Occipital lobe (tissue), 3 donors: ENCODE measurements at places on chromosomes 16 and 17. TPM values are rescaled to one million over a fixed set of nuclear protein-coding genes. Genes with fewer than 3 reads are reported as not detected.

The GNAO1 gene
- total RNA-seq, result 48.0 TPM

The PLA2G10 gene
- not detected for total RNA-seq

- DNase-seq, result no peak
Measured at GRCh38 chr17:27612160-27612770, 18.7 kb upstream of the LGALS9 start.

DNA sequence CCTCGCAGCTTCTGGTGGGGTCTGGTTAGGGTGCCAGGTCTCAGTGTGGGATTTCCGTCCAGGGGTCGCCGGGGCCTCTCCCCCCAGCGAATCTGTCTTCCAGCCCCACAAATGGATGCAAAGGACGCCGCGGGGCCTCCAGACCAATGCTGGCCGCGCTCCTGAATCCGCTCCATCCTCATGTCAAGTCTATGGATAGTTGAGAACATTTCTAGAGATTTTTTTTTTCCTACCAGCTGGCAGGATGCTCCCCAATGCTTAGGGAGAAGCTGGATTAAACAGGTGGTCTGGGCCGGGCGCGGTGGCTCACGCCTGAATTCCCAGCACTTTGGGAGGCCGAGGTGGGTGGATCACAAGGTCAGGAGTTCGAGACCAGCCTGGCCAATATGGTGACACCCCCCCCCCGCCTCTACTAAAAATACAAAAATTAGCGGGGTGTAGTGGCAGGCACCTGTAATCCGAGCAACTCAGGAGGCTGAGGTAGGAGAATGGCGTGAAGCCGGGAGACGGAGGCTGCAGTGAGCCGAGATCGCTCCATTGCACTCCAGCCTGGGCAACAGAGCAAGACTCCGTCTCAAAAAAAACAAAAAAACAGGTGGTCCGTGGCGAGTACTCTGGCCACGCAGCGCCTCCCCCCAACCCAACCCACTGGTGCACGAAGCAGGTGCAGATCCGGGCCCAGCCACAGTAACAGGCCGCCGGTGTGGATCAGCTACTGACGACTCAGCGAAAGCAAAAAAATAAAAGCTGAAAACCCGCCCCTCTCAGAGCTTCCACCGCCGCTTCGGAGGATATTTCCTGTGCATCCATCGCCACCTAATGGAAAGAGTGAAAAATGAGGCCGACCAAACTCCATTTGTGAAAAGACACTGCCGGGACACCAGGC is 1.1 kb upstream of the NXN start:
- peak; percentile 54 for DNase-seq

DNA sequence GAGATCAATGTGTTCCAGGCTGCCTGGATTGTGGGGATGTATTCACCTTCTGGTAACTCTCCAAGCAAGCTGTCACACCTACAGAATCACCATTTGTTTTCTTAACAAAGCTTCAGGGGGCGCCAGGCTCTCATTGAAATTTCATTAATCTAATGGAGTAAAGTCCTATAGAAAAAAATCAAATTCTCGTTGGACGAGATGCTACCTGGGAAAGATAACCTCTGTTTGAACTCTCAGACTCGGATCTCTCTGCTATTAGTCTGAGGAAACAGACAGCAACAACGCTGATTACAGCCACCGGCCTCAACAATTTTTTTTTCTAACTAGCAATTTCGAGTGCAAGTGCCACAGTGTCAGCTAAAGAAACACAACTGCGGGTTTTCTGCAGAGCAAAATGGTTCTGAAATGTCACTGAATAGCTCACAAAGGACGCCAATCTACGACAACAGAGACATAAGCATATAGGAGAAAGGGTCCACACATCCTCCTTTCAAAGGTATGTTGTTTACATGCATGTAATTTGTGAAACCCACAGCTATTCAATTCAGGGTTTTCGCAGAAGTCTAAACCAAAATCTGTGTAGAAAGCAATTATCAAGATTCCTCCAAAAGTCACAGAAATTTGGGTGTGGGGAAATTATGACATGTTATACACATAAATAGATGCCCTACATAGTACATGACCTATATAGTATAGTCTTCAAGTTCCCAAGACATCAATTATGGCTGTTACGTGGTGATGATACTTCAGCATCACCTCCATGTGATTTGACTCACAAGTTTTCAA is 135.8 kb downstream of the SKAP1 start:
- no peak for DNase-seq
